SW480 (cell line): ENCODE measurements at places on chromosomes 3 and 15.

DNA sequence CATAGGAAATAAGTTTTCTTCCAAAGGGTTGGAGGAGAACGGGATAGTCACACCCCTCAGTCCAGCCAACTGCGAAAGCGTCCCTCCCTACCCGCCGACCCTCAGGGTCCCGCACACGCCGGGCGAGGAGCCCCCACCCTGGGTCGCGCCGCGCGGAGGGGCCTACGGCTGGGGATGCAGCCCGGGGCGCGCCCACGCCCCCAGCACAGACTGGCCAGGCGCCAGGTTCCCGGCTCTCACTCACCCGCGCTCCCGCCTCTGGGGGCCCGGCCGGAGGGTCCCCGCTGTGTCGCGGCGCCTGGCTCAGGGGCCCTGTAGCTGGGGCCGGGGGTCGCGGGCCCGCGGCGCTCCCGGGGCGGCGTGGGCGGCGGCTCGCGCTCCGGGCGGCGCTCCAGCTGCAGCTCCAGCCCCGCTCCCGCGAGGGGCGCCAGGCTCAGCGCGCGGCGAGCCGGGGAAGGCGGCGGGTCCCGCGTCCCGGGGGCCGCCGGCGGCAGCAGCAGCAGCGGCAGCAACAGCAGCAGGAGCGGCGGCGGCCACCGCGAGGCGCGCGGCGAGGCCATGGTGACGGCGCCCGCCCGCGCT, 375 bp downstream of the HEG1 start:
- peak; percentile 37 for DNase-seq

DNA sequence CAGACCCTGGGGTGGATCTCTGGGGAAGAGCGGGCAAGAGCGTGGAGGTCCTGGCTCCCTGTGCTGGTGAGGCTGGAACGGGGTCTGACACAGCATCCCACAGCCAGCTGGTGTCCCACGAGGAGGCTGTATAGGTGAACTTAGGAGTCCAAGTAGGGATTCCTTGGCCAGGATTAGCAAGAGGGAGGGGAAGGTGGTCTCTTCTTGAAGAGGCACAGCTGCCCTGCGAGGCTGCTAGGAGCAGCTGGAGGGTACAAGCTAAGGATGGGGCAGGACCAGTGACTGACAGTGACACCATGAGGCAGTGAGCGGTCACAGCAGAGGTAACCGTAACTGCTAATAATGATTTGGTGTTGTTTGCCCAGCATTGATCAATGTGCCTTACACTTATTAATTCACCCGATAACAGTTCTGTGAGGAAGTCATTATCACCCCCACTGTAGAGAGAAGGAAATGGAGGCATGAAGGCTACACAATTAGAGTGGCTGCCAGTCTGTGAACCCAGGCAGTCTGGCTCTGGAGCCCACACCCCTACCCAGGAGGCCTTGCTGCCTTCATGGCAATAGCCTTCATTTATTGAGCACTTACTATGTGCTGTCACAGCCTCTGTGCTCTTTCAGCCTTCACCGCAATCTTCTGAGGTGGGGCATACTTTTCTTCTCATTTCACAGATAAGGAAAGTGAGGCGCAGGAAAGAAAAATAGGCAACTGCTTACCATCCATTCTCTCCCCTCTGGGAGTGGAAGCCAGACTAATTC, 59.4 kb downstream of the TMEM44 start:
- peak; percentile 43 for DNase-seq

- DNase-seq, result no peak
Measured at GRCh38 chr3:105423397-105423796, 56.7 kb downstream of the ALCAM start.

- DNase-seq, result no peak
Measured at GRCh38 chr15:98671060-98672008, 23.0 kb downstream of the IGF1R start.

GRCh38 chr15:36757189-36757814, 177.9 kb downstream of the CDIN1 start:
- DNase-seq, result no peak

DNA sequence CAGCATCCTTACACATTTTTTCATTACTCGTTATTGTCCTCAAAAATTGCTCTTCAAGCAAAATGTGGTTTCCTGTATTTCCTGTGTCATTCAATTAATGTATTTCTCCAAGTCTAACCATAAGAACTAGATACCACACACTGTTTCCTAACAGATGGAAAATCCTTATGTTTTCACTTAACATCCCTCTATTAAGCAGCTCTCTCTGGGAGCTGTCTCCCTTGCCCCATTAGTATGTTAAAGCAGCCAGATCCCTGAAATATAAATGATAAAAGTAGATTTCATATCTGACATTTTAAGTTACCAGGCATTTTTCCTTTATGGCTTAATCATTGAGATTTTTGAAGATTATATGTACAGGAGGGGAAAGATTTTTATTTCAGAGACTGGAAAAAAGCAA, 15.9 kb downstream of the PFN2 start:
- no peak for DNase-seq
